Heart left ventricle (tissue), 16 donors: ENCODE measurements at places on chromosomes 11 and 22. TPM values are rescaled to one million over a fixed set of nuclear protein-coding genes. Genes with fewer than 3 reads are reported as not detected.

Gene C1QTNF5
- 23.9 TPM for polyA plus RNA-seq

Gene FGF19
- polyA plus RNA-seq, result not detected

DNA sequence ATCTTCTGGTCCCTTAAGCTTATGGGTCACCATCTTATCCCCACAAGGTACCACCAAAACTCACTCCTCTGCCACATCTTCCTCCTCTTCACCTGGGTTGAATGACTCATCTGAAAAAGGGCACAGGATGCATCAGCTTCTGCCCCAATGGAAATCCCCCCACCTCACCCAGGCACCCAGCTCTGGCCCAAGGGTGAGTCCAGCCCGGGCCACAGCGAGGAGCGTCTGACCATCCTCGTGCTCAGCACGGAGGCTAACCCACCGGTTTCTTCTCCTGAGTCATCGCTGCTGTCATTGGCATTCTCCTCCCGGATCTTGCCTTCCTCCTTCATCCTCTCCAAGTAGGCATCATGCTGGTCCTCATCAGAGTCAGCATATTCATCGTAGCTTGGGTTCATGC is 5.3 kb upstream of the TNKS1BP1 start:
- no peak for DNase-seq

GRCh38 chr11:12806113-12806512 is 131.9 kb downstream of the TEAD1 start:
- no peak for DNase-seq

Gene UEVLD
- 4.3 TPM for polyA plus RNA-seq

DNA sequence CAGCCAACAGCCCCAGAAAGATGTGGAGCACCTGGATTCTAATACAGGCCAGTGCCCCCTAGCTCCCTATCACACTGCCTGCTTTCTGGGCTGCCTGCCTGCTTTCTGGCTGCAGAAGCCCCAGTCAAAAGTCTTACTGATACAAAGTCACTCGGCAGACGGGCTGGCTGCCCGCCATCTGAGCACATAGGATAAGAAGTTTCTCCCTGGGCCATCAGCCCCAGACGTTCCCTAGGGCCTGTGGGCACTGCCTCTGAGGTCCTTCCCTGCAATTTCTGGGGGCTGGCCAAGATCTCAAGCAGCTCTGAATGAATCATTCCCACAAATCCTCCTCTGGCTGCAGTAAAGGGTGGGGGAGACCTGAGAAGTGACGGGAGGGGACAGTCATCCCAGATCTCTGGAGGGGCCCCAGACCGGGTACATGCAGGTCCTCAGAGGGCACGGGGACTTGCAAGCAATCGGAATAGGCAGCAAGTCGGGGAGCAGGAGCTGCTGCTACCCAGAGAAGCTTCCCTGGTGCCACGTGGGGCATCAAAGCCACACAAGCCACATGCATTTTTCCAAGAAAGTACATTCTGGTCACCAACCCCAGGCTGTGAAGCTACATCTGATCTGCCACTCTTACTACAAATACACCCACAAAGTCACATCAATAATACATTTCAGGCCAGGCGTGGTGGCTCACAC is 4.7 kb downstream of the TPST2 start:
- DNase-seq, result peak; percentile 51

- no peak for DNase-seq
Measured at GRCh38 chr11:104075706-104076105, 39.3 kb downstream of the DDI1 start.

GRCh38 chr11:116792869-116793771 is 1.4 kb upstream of the APOA5 start:
- DNase-seq, result no peak

- no peak for DNase-seq
Measured at GRCh38 chr11:28342716-28343115, 234.5 kb downstream of the METTL15 start.

Gene CHORDC1
- polyA plus RNA-seq, result 55.4 TPM

Gene TUBA8
- 44.1 TPM for polyA plus RNA-seq

Gene DGCR6L
- polyA plus RNA-seq, result 83.7 TPM

DNA sequence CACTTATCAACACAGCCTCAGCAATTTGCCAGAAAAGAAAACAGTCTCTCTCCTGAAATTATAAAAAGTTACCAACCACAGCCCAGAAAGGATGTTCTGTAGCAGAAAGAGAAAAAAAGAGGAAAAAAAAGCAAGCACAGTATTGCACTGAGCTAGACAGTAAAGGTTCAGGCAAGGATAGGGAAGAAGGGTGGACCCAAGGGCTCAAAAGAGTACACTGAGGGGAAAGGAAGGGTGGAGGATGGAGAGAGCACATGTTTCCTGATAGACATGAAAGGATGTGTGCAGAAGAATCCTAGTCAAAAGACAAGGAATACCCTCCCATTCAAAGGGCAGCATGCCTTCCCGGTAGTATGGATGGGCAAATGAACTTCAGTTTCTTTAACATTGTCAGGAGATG is 59.1 kb downstream of the RRAS2 start:
- no peak for DNase-seq

DNA sequence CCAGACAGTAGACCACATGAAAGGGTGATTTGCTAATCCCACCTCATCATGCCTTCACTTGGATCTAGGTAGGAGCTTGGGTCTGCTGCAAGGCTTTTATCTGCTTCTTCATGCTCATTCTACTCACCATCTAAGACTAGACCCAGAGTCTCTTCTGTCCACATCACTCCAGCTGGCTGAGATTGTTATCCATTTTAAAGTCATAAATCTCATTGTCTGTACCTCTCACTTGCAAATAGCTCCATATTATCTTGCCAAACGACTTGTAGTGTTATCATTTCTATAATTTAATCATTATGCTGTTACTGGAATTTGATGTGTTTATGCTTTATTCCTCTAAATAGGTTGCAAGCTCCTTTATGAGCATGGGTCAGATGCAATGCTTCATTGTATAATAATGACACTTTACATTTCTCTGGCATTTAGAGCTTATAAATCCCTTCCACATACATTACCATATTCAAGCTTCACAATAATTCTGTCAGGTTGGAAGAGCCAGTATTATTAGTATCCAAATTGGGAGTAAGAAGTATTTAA is 254.2 kb upstream of the SORL1-AS1 start:
- DNase-seq, result no peak

Gene XKR3
- not detected for polyA plus RNA-seq
